ENCODE measurements at places on chromosomes 13 and 19.

DNA sequence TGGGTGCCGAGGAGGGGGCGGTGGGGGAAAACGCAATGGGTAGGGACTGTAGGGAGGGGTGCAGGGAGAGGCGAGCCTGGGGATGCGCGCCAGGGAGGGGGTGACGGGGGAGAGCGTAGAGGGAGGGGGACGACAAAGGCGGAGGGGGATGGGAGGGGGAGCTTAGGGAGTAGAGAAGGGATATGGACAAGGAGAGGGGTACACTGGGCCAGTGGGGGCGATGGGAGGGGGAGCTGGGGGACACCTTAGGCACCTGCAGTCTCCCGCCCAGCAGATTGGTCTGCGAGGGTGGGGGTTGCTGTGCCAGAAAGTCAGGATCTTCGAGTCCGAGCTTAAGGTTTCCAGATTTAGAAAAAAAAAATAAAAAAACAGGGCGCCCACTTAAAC, 15.7 kb downstream of the CCDC124 start:
- DNase-seq, result no peak

DNA sequence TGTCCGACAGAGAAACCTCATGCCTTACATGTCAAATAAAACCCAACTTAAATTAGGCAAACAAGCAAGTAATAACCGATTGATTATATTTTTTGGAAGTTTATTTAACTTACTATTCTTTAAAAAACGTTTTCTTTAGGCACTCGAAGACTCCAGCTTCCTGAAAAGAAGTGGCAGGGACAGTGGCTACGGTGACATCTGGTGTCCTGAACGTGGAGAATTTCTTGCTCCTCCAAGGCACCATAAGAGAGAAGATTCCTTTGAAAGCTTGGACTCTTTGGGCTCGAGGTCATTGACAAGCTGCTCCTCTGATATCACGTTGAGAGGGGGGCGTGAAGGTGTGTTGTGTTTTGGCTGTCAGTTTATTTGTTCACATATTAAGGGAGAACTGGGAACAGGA, 164.4 kb downstream of the LMO7 start:
- DNase-seq, result no peak

DNA sequence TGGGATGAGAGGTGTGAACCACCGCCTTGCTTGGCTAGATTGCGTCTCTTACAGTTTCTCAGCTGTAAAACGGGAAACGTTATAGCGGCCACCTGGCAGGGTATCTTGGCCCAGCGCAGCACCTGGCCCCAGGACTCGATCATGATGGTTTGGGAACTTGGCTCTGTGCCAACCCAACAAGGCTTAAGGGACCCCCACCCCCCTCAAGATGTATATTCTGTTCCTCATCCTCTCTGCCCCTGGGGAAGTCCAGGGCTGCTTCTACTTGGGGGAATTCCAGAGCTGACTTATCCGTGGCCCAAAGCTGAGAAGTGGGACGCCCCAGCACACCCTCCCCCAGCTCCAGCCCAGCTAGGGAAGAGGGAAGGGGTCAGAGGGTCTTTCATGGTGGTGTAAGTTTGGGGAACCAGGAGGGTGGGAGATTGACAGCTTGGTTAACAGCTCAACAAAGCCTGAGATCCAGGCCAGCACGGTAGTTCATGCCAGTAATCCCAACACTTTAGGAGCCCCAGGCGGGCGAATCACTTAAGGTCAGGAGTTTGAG, 695 bp downstream of the ICAM1 start:
- peak; percentile 68 for DNase-seq

- no peak for DNase-seq
Measured at GRCh38 chr19:46555628-46556280, 45.4 kb upstream of the CALM3 start.

DNA sequence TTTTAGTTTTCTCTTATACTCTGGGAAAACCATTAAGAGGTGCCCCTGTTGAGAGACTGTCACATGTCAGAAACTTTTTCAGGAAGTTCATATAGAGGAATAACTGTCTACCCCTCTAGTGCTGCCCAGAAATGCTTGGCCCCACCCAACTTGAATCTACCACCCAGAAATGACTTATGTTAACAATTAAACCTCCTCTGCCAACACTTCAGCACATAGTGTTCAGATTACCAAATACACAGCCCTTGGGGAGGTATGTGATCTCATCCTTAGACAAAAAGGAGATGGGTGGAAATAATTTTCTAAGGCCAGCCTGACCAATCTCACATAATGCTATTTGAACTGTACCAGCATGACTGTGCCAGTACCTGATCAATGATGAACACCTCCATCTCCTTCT, 35.6 kb downstream of the CCDC169 start:
- no peak for DNase-seq

- no peak for DNase-seq
Measured at GRCh38 chr19:15962319-15962718, 13.5 kb downstream of the OR10H4 start.

DNA sequence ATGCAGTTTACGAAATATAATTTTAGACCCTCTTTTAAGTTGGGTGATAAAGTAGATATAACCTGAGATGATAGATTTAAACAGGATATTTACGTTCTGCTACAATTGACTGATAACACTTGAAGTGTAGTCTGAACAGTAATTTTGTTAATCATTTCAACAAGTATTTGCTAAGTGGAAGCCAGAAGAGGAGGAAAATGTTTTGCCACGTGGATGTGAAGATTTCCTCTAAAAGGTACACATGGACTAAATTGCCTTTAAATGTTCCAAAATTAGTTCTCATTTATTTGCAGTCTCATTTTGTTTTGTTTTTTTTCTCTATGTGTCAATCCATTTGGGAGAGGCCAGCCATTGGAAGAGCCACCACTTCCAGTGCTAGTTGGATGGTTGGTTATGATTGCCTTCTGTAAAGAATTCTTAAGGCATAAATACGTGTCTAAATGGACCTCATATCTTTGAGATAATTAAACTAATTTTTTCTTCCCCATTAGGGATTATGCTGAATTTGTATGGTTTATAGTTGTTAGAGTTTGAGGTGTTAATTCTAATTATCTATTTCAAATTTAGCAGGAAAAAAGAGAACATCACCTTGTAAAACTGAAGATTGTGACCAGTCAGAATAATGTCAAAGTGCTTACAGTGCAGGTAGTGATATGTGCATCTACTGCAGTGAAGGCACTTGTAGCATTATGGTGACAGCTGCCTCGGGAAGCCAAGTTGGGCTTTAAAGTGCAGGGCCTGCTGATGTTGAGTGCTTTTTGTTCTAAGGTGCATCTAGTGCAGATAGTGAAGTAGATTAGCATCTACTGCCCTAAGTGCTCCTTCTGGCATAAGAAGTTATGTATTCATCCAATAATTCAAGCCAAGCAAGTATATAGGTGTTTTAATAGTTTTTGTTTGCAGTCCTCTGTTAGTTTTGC, 2.8 kb downstream of the MIR17HG start:
- DNase-seq, result no peak

- no peak for DNase-seq
Measured at GRCh38 chr13:98032168-98032567, 78.7 kb downstream of the IPO5 start.

DNA sequence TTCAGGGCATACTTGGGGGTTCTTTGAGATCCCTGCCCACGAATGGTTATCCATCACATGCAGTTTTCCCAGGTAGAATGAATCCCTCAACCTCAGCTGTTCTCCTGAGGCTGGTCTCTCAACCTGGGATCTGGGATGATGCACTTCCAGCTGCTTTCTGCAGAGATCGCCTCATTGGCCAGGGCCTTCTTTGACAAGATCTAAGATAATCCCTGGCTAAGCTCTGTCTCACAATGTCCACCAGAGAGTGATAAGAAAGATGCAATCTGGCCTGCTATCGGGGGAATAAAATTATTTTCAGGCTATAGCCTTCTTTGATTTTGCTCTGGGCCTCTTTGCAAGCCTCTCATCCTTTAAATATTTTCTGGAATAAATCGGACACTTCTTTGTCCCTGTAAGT, 1021.1 kb downstream of the EFNB2 start:
- DNase-seq, result no peak

DNA sequence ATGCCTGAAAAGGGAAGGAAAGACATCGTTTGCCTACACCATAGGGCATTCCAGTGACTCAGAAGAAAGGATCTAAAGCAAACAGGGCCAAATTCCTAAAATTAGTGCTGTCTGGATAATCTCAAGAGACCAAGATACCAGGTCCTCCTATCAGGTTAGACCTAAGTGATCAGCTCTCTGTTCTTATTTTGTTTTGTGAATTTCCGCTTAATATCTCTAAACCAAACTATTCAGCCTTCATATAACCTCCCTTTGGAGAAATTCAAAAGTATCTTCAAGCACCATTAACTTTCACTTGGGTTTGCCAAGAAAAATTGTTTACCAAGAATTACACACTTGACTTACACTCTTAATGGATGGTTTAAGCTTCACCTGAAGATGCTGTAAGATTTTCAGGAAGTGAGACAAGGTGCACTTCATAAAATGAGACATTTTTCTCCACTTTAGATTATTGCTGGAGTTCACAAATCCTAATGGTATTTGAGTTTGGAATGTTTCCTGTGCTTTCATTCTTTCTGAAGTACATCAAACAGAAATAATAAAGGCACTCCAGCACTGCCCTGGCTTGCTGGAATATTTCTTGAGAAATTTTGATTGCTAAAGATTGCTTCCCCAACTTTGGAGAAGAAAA, 376.1 kb downstream of the LMO7 start:
- DNase-seq, result no peak

GRCh38 chr19:2877398-2878331, 10.5 kb downstream of the ZNF556 start:
- DNase-seq, result no peak

- DNase-seq, result no peak
Measured at GRCh38 chr13:110399801-110400200, 92.7 kb downstream of the COL4A2 start.

DNA sequence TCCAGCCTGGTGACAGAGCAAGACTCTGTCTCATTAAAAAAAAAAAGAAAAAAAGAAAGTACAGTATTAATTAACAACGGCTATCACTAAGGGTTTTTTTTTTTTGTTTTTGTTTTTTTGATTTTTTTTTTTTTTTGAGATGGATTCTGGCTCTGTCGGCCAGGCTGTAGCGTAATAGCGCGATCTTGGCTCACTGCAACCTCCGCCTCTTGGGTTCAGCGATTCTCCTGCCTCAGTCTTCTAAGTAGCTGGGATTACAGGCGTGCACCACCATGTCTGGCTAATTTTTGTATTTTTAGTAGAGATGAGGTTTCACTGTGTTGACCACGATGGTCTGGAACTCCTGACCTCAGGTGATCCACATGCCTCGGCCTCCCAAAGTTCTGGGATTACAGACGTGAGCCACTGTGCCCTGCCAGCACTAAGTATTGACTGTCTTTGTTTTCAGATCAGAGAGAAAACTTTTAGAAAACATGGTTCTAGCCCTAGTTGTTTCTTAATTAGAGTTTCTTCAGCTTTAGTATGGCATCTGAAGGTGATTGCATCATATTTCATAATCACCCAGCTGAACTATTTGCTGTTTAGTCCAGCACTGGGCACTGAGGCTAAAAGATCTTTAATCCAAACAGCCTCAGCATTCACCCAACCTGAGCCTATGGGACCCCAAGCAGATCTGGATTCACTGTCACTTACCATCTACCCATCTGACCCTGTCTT, 2.7 kb upstream of the GATAD2A start:
- DNase-seq, result no peak
